Stimulated activated CD4-positive, alpha-beta T cell treated with anti-CD3 and anti-CD28 coated beads, Interleukin-15, amount 100 ng/mL, for 1 hour (primary cell): ENCODE measurements at places on chromosomes 5 and 9.

- no peak for DNase-seq
Observed at GRCh38 chr5:158769079-158769478, 330.6 kb downstream of the EBF1 start.

DNA sequence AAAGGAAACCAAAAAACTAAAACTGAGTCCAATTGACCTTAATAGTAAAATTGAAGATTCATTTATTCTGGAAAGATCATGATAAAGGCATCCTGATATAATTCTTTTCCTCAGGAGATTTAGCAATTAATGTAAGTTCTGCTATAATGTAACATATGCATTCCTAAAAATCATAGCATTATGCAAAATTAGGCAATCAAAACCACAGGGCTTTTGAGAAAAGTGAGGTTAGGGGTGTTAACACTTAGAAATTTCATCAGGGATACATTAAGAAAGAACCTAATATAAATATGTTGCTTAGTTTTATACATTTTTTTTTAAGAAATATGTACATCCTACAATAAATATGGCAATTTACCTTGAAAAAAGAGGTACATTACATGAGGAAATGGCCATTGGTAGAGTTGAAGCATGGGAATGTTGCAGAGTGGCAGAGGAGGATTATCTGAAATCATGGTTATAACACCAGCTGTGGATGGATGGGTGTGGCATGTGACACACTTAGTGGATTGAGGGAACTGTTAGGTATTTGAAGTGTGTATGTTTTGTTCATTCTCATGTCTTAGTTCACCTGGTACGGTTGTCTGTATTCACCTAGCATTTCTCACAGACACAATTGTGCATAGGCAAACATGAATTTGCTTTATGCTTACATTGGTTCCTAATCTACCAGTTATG is 51.1 kb downstream of the CCNH start:
- no peak for DNase-seq

GRCh38 chr9:107569174-107569573 is 79.6 kb upstream of the KLF4 start:
- no peak for DNase-seq

DNA sequence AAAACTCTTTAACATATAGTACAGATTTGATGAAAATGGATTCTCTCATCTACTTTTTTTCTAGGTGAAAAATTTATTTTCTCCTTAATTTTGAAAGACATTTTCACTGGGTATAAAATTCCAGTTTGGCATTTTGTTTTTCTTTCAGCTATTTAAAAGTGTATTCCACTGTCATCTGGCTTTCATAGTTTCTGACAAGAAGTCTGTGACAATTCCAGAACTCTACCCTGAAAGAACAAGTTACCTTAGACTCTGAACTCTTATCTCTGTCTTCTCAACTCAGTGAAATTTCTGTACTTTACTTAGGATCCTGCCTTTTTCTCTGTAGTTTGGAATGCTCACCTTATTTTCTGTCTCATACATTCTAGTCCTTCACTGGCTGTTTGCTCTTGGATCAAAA is 161.7 kb downstream of the RANBP17 start:
- no peak for DNase-seq

GRCh38 chr5:80988419-80988935 is 28.3 kb downstream of the RASGRF2 start:
- DNase-seq = no peak

DNA sequence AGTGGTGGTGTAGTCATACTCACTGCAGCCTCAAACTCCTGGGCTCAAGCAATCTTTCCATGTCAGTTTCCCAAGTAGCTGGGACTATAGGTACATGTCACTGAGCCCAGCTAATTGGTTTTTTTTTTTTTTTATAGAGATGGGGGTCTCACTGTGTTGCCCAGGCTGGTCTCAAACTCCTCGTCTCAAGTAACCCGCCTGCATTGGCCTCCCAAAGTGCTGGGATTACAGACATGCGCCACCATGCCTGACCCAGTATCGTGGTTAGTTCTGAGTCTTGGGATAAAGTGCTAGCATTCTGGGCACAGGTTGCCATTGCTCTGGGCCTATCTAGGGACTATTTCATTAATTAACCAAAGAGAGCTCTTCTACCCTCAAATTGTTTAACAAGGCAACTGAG is 108.3 kb downstream of the PLPP1 start:
- no peak for DNase-seq

DNA sequence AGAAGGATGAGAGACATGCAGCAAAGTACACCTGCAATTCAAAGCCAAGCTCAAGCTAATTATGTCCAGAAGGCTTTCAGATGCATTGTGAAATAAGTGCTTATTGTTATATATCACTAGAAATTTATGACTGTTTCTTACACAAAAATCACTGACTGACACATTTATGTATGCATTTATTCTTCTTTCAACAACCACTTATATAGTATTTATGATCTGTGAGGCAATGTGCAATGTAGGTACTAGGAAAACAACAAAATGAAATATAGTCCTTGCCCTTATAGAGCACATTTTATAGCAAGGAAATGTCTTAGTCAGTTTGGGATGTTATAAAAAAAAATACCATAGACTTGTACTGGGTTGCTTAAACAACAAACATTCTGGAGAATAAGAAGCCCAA is 167.6 kb downstream of the YIPF5 start:
- DNase-seq = no peak

DNA sequence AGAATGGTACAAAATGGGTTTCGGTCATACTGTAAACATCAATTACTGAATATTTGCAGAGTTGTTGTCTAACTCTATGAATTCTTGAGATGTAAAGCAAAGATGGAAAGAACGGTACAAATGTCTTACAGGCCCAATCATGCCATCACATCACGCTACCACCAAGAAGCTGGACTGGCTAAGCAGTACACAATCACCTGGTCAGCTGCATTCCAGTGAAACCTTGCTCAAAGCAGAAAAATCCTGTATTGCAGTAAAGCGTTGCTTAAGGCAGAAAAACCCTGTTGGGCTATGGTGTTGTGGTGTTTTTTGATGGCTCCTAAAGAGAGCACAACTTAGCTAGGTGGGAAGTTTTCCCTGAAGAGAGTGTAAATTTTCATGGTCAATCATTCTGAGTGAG is 112.6 kb upstream of the RASA1 start:
- no peak for DNase-seq

DNA sequence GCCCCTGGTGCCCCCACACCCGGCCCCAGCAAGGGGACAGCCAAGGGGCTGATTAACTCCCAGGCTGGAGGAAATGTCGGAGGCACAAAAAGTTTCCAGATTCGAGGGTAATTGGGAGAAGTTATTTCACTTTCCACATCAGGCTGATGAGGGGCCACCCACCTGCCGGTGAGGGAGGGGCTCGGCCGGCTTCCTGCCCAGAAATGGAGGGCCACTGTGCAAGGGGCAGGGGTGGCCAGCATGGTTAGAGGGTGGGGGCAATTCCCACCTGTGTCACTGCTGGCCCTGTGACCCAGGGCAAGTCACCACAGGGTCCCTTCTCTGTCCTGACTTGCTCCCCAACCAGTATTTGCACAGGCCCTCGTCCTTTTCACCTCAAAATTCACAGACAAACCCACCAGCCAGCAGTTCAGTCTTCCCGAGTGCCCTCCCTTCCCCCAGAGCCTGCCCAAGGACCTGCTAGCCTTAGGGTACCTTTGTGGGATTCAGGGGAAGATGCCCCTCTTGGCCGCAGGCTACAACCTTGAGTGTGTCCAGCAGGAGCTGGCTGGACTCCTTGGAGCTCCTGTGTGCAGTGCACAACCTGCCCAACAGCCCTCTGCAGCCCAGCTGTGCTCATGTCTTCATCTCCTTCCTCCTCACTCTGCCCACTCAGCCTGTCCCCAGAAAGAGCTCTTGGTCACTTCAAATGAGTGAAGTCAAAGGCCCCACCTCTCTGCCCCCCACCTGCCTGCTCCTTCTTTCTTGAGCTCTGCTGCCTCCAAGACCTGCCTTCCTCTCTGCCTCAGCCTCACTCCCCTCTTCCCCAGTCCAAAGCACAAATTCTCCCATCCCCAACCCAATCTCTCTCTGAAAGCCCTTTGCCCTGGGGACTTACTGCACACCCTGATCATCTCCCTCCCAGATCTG is 130.5 kb downstream of the BARX1 start:
- DNase-seq = no peak

DNA sequence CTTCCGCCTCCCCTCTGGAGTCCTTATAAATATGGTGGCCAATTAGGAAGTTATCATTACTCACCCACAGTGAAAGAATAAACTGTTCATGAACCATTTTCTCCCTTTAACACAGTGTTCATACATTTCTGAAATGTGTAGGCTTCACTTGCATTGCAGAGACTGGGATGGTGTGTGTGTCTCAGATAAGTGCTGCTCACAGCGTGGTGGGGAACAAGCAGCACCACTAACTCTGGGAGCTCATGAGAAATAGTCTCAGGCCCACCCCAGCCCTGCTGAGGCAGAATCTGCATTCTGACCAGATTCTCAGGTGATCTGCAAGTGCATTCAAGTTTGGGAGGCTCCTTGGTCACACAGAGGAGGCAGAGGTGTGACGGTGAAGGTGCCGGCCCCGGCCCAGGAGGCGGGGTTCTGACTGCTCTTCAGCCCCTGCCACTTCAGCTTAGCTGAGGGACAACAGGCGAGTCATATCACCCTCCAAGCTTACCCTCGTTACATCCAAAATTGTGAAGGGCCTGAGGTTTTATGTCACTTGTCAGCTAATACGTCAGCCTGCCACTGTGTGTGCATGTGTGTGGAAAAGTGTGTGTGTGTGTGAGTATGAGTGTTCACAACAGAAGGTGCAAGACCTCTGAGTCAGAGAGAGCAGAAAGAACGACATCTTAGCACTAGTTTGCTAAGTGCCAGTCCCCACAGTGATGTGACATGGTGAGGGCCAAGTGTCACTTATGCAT is 34.7 kb downstream of the DAP start:
- no peak for DNase-seq

- no peak for DNase-seq
Observed at GRCh38 chr5:132659598-132660493, 1.9 kb downstream of the IL13 start.

DNA sequence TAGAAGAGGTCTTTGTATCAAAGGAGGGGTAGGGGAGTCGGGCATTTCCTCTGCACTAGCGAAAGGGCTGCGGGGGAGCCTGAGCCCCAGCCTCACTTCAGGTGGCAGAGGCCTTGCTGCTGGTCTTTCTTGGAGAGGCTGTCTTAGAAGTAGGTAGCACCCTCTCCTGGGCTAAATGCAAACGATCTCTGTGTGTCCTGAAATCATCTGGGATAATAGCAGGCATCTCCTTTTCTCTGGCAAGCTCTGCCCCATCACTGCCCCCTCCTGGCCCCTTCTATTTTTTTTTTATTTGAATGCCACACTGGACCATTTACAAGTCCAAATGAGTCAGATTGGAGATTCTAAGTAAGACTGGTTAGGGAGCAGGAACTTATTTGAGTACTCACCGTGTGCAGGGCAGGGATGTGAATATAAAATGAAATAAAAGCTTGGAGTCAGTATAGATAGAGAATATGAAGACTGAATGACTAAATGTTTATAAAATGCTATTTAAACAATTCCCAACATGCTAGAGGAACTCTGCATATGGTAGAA is 137.1 kb downstream of the FGF1 start:
- DNase-seq = no peak

DNA sequence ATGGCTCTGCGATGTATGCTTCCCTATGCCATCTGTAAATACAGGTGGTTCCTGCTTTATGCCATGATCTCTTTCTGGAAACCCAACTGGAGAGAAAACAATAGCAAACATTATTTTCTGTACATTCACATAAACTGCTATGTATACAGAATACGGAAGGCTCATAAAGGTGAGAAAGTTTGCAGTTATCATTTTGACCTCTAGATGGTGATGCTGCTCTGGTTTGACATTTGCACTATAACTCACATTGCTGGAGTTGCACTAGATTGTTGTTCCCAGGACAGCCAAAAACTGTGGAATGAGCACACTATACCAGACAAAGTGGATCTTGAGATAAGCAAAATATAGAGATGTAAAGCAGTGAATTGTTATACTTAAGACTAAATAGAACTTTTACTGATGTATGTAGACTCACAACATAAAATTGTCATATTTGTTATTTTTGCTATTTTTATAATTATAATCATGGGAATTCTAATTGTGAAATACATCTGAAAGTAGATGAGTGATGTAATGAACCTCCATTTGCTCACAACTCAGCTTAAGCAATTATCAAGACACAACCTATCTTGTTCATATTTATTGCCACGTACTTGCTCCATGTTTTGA is 246.5 kb downstream of the PTPRD start:
- no peak for DNase-seq

- no peak for DNase-seq
Observed at GRCh38 chr5:36655161-36655560, 48.8 kb downstream of the SLC1A3 start.

DNA sequence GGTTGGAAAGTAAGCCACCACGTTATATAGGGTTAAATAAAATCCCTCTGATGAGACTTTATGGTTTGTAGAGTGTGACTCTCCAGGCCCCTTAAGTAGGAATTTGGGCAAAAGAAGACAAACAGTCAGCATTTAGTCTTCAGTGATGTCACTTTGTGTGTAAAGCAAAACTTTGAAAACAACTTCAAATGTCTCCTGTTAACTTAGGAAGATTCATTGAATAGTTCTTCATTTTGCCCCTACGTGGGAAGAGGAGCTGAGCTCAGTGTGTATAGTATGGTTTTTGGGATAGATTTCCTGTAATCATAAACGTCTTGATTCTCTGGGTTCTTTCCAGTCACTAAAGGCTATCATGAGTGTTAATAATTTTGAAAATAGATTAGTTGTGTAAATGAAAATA is 101.3 kb downstream of the GADD45G start:
- DNase-seq = no peak

GRCh38 chr5:154395407-154396106 is 50.2 kb upstream of the SAP30L start:
- no peak for DNase-seq

- DNase-seq = no peak
Observed at GRCh38 chr5:137794863-137795262, 40.7 kb upstream of the HNRNPA0 start.
